Stimulated activated CD4-positive, alpha-beta T cell treated with anti-CD3 and anti-CD28 coated beads, Interleukin-2, amount 100 ng/mL, for 48 hours (primary cell): ENCODE measurements at places on chromosomes 16 and 17.

DNA sequence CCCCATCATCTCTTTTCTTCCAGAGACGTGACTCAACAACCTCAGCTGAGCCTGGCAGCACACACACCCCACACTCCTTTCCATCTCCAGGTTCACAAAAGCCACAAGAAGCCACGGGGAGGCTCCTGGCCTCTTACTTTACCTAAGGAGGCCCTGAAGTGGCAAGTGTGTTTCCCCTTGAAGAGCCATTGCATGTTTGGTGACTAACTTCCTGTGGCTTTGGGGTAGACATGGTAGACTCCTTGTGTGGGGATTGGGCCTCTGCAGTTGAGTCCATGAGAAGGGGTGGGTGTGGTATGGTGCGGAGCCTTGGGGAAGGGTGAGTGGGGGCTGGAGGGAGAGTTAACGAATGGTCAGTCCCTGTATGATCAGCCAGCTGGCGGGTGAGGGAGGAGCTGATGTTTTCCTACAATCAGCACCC is 24.2 kb downstream of the SAP30BP start:
- peak; percentile 30 for DNase-seq

DNA sequence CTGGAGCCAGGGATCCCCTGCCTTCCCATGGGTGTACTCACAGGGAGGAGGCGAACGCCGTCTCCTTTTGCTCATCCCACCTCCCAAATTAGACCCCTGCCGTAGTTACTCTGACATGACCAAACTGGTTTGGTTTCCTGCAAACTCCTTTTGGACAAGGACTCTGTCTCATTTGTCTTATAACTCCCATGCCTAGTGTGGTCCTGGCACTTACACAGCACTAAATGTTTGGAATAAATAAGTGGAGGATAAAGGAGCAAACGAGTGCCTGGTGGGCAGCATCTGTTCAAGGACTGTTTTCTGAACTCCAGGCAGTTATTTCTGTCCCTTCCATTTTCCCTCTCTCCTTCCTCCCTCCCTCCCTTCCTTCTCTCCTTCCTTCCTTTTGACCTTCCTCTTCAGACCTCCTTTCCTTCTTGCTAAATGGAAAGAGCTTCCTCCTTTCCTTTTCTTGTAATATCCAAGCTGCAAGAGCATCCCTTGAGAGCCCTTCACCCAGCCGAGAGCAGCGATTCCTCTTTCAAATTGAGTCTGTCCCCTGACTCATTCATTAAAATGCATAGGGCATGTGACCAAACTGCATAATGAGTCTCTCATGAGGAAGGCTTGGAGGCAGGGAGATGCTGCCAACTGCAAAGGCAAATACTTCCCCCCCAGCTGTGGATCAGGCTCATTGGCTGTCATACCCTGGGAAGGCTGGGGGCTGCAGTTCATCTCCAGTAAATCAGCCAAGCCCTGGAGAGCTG is 36.8 kb downstream of the CHD9 start:
- no peak for DNase-seq

- DNase-seq = no peak
These were observed 114.4 kb downstream of the CDH13 start for GRCh38 chr16:82741073-82741615.

- DNase-seq = no peak
These were observed 81.7 kb downstream of the GOSR1 start for GRCh38 chr17:30558686-30559545.

DNA sequence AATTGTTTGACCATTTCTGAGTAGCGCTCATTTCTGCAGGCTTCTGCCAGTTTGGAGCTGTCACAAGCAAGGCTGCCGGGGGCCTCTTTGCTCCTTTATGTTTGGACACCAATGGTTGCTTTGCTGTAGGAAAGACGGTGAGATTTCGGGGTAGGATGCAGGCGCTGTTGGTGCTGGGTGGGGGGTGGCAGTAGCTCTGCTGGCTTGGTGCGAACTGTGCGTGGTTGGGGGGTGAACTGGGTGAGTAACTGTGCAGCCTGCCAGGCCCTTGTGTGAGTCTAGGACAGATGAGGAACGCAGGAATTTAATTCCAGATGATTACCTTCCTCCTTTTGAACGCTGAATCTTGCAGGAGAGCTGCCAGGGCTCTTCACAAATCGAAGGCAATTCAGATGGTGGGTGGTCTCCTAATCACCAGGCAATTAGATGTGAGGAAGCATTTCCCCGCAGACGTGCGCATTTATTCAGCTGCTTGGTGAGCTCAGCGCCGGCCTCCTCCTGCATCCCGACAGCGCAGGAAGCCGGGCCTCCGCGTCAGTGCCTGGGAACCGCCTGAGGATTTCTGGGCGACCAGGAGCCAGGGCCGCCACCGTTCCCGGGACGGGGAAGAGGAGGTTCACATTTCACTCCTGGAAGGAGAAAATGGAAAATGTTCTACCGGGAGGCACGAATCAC is 154.4 kb downstream of the FOXL1 start:
- no peak for DNase-seq

DNA sequence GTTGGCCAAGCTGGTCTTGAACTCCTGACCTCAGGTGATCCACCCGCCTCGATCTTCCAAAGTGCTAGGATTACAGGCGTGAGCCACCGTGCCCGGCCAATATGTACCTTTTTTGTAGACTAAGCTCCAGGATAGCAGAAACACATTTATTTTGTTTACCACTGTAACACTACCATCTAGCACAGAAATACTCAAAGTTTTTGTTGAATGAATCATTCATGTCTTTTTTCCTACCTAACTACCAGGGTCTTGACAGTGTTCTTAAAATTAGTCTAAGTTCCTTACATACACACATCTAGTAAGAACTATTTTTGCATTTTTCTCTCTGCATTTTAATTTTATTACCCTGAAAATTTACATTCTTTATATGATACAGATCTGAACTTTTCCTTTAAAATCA is 44.4 kb downstream of the AKAP10 start:
- DNase-seq = no peak

DNA sequence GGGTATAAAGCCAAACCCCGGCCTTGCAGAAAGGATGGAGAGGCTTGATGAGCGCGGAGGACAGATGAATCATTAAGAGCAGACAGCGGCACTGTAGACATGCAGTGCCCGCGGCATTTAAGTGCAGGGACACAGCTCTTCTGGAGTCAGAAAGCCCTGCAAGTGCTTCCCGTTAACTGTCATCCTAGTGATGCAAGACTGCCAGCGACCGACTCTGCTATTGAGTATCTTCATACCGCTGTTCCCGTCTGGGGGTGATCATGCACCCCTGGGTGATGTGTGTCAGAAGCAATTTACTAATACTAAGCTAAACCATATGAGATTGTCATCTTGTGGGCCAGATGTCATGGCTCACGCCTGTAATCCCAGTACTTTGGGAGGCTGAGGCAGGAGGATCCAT is 101.0 kb downstream of the ABCC6 start:
- no peak for DNase-seq

- DNase-seq = no peak
These were observed 3.5 kb downstream of the VMO1 start for GRCh38 chr17:4782652-4783051.

DNA sequence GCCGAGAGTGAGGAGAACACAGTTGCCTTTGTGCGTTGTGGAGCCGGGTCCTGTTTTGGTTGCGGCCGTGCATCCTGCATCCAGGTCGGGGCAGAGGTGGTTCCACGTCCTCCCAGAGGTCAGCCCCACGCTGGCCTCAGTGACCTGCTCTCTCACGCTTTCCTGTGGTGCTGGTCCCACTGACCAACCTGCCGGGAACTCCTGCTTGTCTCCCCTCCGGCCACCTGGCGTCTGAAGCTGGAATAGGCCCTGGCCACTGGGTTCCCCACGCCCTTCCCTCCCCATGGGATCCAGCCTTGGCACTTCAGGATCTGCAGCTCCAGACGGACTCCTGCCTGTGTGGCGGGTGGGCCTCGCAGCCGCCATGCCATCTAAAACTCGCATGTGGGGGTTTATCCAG is 85.5 kb upstream of the ZNF750 start:
- no peak for DNase-seq

DNA sequence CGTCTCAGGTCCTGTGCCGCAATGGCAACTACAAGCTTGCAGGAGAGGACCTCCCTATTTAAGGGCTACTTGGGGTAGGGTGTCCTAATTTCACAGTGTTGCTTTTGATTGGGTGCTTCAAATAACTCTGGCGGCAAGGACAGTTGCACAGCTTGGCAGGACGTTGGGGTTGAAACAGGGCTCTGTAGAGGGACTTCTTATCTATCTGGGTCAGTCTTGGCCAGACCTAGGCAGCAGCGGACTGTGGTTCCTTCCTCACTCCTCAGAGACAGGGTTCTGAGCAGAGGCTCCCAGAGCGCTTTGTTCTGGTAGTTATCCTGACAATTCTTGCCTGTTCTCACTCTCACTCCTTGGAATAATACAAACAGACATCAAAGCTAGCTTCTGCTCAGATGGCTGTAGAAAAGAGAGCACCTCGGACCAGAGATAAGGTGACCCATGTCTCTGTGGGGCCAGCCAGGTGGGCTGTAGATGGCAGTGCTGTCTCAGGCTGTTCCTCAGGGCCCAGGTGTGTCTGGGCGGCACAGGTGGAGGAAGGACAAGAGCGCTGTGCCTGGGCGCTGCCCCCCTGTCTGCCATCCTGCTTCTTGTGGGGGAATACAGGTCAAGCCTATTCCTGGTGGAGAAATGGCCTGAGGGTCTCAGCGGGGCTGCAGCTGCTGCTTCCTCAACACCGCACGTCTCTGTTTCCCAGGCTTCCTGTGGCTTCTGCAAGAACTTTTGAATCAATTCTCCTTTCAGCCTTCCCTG is 61.0 kb downstream of the PLD6 start:
- no peak for DNase-seq

DNA sequence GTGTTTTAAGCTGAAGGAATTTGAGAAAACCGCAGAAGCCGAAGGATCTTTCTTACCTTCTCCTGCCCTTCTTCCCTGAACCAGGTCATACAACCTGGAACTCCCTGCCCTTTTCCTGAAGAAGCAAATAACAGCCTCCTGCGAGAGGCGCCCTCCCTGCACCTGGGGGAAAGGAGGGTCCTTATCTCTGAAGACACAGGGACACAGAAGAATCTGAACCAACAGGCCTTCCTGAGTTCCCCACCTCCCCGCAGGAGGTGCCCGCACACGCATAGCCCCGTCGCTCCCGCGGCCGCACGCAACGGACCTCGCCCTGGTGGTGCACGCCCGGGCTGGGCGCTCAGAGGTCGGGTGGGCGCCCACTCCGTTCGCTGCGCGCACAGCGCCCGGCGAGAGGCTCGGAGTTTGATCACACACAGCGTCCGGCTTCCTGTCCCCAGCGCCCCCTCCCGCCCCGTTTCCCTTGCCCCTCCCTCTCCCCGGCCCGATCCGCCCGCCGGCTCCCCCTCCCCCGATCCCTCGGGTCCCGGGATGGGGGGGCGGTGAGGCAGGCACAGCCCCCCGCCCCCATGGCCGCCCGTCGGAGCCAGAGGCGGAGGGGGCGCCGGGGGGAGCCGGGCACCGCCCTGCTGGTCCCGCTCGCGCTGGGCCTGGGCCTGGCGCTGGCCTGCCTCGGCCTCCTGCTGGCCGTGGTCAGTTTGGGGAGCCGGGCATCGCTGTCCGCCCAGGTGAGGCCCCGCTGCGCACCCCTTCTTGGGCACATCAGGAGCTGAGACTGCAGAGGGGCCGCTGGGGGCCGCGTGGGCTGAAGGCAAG is at the start of gene TNFSF12:
TSS of gene TNFSF12 (plus strand) at position 474 of the 816 bp plus-strand sequence. CDS start at position 570, 96 bp downstream.
- DNase-seq = no peak

DNA sequence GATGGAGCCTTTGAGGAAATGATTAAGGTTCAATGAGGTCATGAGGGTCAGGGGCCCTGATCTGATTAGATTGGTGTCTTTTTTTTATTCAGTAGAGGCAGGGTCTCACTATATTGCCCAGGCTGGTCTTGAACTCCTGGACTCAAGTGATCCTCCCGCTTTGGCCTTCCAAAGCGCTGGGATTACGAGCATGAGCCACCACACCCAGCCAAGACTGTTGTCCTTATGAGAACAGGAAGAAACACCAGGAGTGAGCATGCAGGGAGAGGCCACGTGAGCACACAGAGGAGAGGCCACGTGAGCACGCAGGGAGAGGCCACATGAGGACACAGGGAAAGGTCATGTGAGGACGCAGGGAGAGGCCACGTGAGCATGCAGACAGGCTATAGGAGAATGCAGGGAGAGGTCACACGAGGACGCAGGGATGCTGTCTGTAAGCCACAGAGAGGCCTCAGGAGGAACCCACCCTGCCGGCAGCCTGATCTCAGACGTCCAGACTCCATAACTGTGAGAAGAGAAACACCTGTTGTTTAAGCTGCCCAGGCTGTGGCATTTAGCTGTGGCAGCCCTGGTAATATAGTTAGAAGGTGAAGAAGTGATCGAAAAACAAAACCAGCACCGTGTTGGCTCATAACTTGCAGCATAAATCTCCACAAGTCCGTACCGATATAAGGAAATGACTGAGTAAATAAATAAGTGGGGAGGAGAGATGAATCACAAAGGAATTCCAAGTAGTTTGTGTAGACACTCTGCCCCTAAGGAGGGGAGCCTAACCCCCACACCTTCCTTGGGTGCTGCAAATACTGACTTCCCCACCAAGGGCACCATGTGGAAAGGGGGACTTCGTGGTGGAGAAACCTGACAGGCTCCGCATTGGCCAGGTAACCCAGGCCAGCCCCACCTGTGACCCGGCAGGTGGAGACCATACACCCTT is 14.6 kb upstream of the CSNK1D start:
- DNase-seq = no peak

DNA sequence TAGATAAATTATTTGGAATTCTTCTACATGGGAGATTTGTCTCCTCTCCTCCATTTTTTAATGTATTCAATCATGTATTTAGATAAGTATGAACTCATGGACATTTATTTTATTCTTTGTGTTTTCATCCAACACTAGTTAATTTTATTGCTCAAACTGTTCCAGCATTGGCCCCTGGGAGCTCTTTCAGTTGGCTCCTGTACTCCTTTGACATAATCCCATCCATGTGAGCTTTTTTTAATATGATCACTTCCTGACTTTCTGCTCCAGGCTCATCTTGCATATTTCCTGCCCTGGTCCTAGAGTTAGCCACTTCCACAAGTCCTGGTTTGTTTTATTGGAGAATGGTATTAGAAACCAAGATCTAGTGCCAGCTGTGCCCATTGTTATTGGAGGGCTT is 419.0 kb upstream of the CDH11 start:
- no peak for DNase-seq

- no peak for DNase-seq
These were observed 24.7 kb downstream of the IL21R start for GRCh38 chr16:27426423-27427408.

GRCh38 chr17:38660097-38661025 is 14.4 kb downstream of the EPOP start:
- no peak for DNase-seq

GRCh38 chr17:45114117-45114932 is 18.0 kb downstream of the PLCD3 start:
- DNase-seq = no peak

GRCh38 chr16:55367866-55368603 is 44.0 kb downstream of the IRX6 start:
- DNase-seq = no peak

GRCh38 chr17:556431-556995 is 158.1 kb downstream of the VPS53 start:
- DNase-seq = no peak

GRCh38 chr16:84897911-84898377 is 78.2 kb downstream of the CRISPLD2 start:
- no peak for DNase-seq

DNA sequence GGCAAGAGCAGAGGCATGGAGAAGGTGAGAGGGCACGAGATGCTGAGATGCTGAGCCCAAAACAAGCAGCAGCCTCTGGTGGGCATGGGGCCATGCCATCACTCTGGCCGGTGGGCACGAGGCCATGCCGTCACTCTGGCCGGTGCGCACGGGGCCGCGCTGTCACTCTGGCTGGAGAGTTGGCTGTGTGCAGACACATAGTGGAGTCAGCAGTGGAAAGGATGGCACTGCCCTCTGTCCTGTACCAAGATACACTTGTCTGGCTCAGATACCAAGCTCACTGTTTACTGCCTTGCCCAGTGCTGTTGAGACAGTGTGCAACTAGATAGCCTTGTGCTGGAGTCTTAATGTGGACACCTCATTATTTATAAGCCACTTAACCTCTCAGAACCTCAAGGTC is 45.1 kb downstream of the CYB5D2 start:
- no peak for DNase-seq
